ENCODE measurements at places on chromosomes 16 and 17.

- DNase-seq, result peak; percentile 53
Observed at GRCh38 chr17:48523010-48523409, 7.8 kb downstream of the HOXB1 start.

DNA sequence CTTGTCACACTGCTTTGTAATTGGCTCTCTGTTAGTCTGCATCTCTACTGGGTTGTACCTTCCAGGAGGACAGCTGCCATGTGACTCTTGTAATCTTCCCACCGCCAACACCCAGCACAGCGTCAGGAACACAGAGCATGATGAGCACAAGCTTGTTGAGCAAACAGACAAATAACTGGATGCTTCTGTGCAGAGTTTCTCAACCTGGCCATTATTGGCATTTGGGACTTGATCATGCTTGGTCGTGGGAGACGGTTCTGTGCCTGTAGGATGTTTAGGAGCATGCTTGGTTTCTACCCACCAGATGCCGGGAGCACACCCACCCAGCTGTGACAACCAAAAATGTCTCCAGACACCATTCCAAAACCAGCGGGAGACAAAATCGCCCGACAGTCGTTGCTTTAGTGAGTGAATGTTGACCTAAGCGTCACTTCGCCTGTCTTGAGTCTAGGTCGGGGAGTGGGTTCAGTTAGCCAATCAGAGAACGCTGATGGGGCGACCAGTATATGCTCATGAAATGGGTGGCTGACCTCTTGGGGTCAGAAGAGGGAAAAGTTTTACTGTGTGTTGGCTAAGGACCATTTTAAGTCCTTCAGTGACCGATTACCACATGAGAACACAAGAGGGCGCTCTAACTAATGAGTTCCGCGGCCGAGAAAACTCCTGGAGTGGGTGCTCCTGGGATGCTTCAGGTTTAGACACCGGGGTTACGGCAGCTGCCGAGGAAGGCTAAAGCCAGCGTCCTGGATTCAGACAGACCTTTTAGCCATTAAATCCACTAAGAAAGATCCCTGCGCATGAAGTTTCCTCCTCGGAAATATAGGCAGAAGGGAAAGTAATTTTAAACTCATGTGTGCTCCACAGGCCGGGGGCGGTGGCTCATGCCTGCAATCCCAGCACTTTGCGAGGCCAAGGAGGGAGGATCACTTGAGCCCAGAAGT lies 57.8 kb upstream of the TEX2 start:
- peak; percentile 66 for DNase-seq

DNA sequence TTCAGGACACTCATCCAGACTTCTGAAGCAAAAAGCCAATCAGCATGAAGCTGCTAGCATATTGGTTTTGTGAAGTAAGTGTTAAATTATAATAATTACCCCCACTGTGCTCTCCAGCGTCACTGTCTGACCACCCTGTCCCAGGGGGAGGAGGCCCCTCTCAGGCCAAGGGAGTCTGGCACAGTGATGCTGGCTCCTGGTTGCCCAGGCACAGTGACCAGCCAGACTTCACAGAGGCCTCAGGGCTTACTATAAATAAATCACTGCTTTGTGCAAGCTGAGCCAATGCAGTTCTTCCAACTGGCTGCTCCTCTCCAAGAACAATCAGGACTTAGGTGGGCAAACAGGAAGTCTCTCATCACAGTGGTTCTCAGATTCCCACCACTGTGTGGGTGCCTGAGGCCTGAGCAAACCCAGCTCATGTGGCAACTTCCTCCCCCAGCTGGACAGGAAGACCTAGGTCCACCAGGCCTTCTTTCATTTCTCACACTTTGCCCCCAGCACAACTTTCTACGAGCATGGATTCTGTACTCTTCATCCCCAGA lies 1.7 kb upstream of the DBNDD1 start:
- DNase-seq, result peak; percentile 34

- peak; percentile 47 for DNase-seq
Observed at GRCh38 chr17:15884731-15885130, 60.2 kb upstream of the ADORA2B start.

- DNase-seq, result peak; percentile 71
Observed at GRCh38 chr16:67862623-67863583, 9.9 kb upstream of the EDC4 start.

DNA sequence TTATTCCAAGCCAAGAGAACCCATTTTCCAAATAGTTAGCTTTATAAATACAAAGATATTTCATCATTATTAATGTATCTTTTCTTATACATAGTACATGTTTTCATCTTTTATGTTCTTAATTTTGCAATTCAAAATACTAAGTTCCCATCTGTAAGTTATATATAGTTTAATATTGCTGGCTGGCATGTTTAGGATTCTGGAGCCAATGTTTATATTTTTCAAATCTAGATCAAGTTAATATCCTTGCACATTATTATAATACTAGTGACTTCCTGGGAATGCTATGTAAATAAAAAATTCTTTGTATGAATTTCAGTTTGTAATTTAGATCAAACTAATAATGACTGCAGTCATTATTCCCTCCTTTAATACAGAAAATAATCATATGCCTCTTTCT lies 189.7 kb downstream of the CNTNAP4 start:
- no peak for DNase-seq

DNA sequence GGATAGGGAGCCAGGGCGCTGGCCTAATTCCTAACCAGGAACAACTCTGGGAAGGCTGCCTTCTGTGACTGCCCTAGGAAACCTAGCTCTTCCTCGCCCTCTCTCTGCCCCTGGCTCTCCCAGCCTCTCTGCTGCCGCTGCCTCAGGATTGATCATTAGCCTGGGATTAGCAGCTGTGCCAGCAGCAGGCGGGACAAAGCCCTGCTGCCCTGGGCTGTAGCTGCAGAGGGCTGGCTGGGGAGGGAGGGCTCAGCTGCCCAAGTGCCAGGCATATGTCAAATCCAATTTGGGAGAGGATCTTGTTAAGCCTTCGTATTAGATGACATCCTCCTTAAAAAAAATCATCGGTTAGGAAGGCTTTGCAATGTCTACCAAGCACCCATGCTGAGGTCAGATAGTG lies 144.8 kb upstream of the CCL2 start:
- DNase-seq, result no peak

DNA sequence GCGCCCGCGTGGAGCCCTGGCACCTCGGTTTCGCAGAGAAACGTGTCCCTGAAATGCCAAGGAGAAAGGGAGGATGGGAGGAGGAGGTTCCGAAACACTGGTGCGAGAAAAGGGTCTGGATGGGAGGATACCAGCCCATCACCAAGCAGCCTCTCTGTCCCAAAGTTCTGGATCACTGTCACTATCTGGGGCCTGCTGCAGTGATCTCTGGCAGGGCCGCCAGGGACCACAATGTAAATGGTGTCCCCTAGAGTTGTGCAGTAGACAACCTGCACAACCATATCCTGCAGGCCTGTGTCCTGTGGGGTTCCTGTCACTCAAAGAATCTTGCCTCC lies 229.3 kb downstream of the C16orf78 start:
- DNase-seq, result no peak

DNA sequence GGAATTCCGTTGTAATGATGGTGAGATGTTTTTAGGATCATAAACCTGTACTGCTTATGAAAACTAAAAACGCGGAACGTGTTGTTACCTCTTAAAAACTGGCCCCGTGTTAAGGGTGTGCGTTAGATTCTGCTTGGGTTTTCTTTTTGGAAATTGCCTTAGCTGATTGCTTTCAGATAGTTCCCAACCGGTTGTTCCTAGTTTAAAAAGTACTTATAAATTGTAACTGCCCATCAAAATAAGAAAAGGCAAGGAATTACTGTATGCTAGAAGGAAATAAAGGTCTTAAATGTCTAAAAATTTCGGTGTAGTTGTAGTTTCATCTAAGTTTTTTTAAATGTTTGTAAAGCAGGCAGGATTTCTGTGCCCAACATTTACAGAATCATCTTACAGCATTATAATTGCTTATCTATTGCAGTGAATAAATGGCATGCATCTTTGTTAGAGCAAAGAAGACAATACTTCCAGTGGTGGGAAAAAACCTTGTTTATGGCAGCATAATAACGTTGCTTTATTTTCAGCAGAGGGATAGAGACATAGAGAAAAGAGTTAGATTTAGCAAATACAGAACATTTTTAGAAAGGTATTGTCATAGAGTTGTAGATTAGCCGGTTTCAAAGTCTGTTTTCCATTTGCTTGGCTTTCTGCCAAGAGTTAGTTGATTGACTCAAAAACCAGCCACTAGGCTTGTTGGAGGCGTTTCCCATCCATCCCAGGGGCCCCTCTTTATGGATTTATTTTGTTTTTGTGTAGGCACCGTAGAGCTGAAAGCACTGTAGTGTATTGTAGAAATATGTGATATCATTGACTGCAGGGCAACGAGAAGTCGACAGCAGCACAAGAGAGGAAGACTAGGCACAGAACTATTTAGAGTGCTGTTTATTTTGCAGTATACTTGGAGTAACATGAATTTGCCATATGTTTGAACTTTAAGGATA lies 1.7 kb downstream of the PPM1D start:
- peak; percentile 82 for DNase-seq

- DNase-seq, result peak; percentile 84
Observed at GRCh38 chr17:28743243-28744103, at the start of gene TRAF4. TSS of gene TRAF4 (plus strand) at chr17:28744011. CDS start at chr17:28744113, 102 bp downstream.

DNA sequence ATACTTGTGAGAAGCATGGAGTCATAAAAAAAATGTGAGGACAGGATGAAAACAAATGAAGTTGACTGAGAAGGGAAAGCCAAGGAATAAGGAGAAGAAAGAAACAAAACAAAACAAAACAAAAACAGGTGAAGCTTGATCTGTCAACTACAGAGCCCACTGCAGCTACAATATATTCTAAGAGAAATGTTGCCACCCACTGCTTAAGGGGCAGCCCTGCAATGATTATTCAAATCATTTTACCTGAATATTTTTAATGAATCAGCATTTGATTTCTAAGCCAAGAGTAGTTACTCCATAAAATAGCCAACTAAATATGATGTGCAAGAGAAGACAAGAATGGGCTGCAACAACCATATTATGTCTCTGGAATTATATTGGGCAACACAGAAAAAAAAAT lies 252.0 kb upstream of the KIF2B start:
- DNase-seq, result no peak

GRCh38 chr17:68185820-68186219 lies 62.0 kb upstream of the AMZ2 start:
- no peak for DNase-seq

DNA sequence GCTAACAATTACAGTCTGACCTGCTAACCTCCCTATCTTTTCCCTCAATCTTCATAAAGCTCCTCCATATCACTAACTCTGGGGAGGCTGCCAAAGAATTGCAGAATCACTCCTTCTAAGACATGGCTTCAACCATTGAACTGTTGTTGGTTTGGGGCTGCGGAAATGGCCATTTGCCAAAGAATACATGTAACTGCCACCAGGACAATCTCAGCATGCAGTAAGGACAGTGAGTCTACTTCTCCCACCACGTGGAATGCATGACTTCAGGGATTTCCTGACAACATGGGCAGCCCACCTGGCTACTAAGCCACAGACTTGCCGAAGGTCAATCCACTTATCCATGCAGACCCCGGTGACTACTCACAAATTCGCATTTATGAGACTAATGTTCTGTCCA lies 104.3 kb upstream of the NUDT7 start:
- peak; percentile 0 for DNase-seq

DNA sequence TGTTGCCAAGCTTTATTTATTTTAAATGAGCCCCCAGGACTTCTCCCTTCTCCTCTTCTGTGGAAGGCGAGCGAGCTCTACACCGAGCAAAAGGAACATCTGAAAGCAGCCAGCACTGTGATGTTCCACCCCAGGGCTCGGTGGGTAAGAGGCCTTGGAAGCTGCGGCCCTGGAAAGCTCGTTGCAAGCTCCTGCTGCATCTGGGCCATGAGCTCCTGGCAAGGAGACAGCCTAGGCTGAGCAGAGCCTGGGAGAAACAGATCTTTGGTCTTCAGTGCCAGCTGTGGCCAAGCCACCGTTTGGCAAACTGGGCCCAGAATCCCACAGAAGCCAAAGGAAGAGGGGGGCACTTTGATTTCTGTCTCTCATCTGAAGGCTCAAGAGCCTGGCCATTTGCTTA lies 114.1 kb downstream of the ENGASE start:
- DNase-seq, result no peak

DNA sequence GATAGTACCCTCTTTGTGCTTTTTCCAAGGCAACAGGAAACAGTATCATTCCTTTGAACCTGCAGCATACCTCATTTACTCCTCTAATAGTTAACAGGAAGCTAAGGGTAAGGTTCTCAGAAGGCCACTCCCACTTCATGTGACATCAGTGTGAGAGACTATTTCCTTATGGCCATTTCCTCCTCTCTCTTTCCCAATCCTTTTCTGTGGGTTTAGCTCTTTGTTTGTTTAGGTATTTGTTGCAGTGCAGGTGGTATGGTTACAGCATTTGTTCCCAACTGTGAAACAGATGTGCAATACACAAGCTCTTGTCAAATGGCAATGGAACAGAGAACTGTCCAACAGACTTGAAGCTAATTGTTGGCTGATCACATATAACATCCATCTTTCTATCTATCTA lies 14.7 kb downstream of the TMC5 start:
- DNase-seq, result no peak

- peak; percentile 4 for DNase-seq
Observed at GRCh38 chr17:33968350-33969044, 286.6 kb upstream of the CCL2 start.

DNA sequence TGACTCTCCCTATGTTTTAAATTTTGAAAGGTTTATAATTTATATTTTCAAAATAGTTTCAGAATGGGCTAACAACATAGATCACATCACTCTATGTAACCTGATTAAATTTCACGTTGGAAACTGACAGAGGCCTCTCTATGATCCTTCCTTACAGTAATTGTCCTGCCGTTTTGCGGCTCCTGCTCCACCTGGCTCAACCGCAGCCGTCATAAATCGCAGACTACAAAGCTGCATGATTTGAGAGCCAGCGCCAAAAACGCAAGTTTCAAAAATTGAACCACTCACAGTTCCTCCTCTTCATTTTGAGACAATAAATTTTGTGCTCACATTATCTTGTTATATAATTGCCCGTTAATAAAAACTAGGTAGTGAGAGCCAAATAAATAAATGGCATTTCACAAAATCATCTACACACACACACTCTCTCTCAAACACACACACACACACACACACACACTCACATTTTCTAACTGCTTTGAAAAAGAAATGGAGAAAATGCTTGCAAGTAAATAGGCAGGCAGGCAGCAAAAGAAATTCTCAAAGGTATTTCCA lies 263.1 kb upstream of the PSMD7 start:
- no peak for DNase-seq

DNA sequence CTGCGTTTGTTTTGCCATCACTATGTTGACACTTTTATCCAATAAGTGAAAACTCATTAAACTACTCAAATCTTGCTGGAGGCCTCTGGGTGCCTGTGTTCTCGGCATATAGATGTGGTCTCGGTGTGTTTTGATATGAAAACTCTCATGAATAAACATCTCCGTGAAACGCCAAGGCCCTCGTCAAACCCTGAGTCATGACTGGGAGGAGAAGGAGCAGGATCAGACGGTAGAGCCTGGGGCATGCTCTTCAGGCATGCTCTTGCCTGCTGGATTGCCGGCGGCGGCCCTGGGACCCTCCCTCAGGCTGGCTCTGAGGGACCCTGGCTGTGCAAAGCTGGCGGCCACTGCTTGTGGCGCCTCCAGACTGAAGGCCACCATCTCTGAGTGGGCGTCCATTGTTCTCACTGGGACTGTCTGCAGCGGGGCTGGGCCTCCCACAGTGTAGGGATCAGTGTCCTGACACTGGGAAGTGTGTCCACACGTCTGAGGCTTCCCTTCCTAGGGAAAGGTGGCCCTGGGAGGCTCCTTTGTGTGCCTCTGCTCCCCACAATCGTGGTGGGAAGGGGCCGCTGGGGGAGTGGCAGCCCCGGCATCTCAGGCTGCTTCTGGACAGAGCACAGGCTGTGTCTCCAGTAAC lies 1.7 kb upstream of the NPB start:
- DNase-seq, result no peak

- DNase-seq, result peak; percentile 50
Observed at GRCh38 chr16:69166946-69167930, 19.7 kb upstream of the SNTB2 start.

- peak; percentile 84 for DNase-seq
Observed at GRCh38 chr16:15434425-15435215, at the start of gene BMERB1. TSS of gene BMERB1 (plus strand) at chr16:15434588. CDS start at chr16:15434654, 66 bp downstream.

All from fibroblast of skin of right biceps (primary cell).